ENCODE measurements at places on chromosomes 11 and 22.

GRCh38 chr22:20659258-20659657, 114.7 kb upstream of the SERPIND1 start:
- DNase-seq = no peak

GRCh38 chr11:108662700-108663099, 2.2 kb upstream of the DDX10 start:
- no peak for DNase-seq

DNA sequence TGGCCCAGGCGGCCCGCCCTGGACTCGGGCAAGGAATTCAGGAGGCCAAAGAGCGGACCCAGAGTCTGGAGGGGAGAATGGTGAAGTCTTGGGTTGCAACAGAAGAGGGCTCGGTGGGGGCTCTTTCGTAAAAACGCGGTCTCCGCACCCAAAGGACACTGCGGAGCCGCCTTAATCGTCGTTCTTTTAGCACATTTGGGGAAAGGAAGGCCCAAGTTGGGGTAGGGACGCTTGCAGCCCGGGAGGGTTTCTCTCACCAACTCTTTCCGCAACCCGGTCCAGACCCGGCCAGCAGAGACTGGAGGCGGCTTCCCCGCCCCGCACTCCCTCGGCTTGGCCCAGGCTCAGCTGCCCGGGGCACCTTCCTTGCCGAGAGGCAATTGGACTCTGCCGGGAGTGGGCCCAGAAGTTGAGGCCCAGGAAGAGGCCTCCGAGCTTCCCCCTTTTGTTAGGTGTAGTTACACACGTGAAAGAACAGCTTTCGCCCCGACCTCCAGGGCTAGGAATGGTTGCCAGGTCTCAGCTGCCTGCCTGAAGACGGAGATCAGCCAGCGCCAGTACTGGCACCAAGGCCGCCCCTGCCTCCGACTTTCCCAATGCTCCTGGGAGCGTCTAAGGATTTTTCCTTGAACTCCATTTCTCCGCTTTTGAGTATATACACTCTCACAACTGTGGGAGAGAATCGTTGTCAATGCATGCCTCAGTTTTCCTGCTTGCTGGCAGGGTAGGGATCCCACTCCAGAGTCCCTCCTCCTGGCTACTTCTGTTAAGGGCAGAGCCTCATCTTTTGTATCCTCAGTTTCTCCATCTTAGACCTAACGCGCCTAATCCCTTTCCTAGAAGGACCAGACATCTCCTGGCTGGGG, 3.7 kb downstream of the ALX4 start:
- DNase-seq = no peak

DNA sequence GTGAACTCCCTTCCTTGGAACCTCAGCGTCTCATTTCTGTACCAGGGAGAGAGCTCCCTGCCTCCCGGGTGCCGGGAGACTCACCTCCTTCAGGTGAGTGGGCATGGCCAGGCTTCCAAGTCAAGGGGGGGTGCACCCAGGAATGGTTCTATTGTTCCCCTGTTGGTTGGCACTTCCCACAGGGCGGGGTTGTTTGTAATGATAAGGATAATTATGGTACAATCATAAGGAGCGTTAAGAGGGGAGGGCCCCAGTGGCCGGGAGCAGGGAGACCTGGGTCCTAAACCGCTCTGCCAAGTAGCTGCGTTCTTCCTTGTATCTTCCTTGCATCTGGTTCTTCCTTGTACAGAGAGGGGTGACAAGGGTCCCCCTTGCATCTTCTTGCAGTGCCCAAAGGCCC, 79.1 kb downstream of the LRRC32 start:
- no peak for DNase-seq

DNA sequence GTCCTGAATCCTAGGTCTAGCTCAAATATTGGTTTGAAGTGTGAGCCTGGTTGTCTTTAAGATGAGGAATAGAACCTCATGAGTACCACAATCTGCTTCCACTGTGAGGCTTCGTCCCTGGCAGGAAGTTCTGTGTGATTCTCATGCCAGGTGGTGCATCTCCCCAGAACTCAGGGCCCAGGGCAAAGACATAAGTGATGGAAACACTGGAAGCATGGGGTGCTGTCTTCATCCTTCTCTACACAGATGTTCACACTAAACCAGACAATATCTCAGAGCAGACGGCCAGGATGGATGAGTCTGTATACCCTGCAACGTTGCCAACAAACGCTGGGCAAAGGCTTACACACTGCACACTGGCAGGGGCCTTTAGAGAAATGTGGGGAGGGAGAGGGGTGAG, 475.9 kb upstream of the B3GAT1 start:
- no peak for DNase-seq

GRCh38 chr11:110968348-110969062, 256.3 kb upstream of the ARHGAP20 start:
- DNase-seq = no peak

- DNase-seq = no peak
These were observed 20.8 kb upstream of the PICALM start for GRCh38 chr11:86089659-86090058.

DNA sequence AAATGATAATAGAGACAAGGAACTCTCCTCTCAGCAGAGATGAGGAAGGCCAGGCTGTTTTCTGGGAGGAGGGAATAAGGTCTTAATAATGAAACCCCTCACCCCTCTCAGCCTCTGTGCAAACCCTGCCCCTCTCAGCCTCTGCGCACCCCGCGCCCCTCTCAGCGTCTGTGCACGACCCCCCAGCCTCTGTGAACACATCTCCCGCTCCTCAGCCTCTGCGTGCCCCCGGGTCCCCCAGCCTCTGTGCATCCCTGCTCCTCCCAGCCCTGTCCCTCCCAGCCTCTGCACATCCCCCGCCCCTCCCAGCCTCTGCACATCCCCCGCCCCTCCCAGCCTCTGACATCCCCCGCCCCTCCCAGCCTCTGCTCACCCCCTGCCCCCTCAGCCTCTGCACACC, 837.8 kb downstream of the TBC1D22A start:
- DNase-seq = no peak

DNA sequence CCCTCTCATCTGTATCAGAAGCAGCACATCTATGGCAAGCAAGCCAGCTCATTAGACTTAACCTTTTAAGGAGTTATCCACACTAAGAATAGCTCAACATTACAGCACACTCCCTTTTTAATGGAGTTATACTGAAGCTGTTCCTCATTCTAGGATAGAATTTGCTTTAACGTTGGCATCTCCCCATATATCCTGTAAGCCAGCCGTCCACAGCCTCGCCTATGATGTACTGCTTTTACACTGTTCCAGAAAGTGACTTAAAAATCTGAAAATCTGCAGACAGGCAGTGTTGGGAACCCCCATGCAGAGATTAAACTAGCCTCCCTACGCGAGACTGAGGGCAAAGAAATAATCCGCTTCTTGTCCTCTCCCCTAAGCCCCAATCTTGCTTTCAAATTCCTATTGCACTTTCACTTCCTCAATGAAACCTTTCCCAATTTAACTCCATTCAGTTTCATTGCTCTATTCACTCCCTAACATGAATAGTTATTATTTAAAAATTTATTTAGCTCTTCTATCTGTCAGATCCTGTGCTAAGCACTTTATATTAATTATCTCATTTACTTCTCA, 225.0 kb downstream of the BLID start:
- DNase-seq = no peak

- DNase-seq = no peak
These were observed 64.6 kb downstream of the CTTN start for GRCh38 chr11:70462818-70463477.

DNA sequence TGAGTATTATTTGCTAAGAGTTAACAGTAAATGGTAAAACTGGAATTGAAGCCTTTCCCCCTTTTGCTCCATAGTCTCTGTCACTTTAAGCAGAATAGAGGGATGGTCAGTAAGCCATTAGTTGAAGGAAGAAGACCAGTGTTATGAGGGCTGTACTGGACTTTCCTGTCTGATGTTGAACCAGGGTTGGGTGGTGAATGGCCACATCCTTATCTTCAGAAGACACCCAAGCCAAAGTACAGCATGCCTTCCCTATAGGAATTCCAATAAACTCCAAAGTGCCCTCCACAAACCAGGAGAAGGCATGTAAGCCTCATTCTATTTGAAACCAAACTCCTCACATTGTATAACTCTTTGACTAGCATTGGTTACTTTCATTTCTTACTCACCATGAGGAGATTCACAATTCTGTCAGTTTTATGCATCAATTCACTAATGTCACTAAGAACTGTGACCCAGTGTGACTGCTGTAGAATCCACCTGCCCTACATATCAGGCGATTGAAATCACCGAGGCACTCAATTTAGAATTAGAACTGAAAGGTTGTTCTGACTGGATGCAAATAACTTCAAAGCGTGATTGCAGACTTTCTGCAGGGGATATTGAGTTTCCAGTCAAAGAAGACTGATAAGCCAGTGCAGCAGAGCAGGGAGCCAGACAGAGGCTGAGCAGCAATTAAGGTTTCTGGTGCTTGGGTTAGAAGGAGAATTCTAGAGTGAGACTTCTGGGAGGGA, 107.1 kb upstream of the DDI1 start:
- DNase-seq = no peak

GRCh38 chr11:104098555-104098954, 62.1 kb downstream of the DDI1 start:
- DNase-seq = no peak

- no peak for DNase-seq
These were observed 19.9 kb upstream of the APOBEC3A start for GRCh38 chr22:38937541-38937940.

GRCh38 chr11:97451441-97451840, 1061.6 kb downstream of the JRKL start:
- DNase-seq = no peak
